ENCODE measurements at places on chromosomes 2 and 18.

- DNase-seq: no peak
Measured at GRCh38 chr18:37565977-37566478, 430 bp upstream of the CELF4 start.

DNA sequence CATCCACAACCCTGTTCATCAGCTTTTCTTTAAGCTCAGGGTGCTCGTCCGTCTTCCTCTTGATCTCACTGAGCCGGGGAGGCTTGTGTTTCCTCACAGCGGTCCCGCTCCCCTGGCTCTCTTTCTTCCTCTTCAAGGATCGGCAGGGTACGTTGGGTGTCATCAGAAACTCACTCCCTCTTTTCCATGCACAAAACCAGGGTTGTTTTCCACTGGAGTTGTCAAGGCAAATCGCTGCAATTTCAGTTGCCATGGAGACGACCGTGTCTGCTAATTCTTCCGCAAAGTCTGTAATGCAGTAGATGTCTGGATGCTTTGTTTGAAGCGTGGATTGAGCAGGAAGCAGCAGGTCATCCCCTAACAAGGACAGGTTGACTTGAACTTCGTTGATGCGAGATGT lies 146.4 kb downstream of the DAW1 start:
- DNase-seq: no peak

GRCh38 chr2:1886405-1886992 lies 142.2 kb upstream of the PXDN start:
- DNase-seq: no peak

DNA sequence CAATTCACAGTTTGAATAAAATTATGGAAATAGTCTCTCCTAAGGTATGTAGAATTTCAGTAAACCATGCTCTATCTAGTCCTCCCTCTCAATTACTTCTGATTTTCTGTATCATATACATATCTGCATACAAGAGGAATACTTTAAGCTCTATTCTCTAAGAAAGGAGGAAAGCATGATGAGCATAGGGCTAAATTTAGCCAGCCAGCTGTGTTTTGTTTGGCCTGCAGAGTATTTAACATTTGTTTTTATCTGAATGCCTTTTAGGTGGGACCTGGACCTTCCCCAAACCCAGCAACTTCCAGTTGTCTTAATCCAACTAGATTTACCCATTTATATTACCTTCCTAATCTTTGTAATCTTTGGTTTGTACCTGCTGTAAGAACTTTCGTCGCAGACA lies 42.2 kb upstream of the FAM117B start:
- DNase-seq: no peak

- no peak for DNase-seq
Measured at GRCh38 chr2:82657106-82657505, 1802.0 kb downstream of the SUCLG1 start.

All from stimulated activated naive CD4-positive, alpha-beta T cell (primary cell).